Spleen (tissue), 13 donors: ENCODE measurements at places on chromosomes 7 and 10. TPM values are rescaled to one million over a fixed set of nuclear protein-coding genes. Genes with fewer than 3 reads are reported as not detected.

DNA sequence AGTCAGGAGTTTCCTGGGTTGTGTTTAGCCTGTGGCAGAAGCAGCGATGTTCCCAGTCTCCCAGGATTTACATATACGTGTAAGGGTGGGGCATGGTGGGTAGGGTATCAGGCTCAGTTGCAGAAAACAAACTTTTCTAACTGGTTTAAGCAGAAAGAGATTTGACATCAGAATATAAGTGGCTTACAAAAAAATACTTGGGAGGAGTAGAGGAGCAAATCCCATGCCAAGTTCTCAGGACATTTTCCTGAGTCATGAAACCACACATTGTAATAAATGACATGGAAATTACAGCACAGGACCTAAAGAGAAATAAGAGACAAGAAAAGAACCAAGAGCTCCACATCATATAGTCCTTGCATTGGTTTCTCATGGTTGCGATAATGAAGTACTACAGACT lies 26.2 kb upstream of the FRMD4A start:
- H3K4me3 ChIP-seq, result no peak overlapping the region
- H3K4me1 ChIP-seq, result no peaks in the 10 kb centered on the region
- no peak for DNase-seq
- H3K36me3 ChIP-seq, result no peaks in the 10 kb centered on the region
- no peak overlapping the region for H3K27ac ChIP-seq

- H3K27me3 ChIP-seq, result no peaks in the 10 kb centered on the region
- H3K4me1 ChIP-seq, result no peaks in the 10 kb centered on the region
- H3K4me3 ChIP-seq, result no peak overlapping the region
- no peak for DNase-seq
- H3K27ac ChIP-seq, result no peak overlapping the region
Measured at GRCh38 chr7:4519819-4520520, 162.1 kb upstream of the FOXK1 start.

- H3K36me3 ChIP-seq, result no peaks in the 10 kb centered on the region
- H3K27ac ChIP-seq, result no peak overlapping the region
- DNase-seq, result no peak
- H3K4me1 ChIP-seq, result no peaks in the 10 kb centered on the region
- no peak overlapping the region for H3K4me3 ChIP-seq
Measured at GRCh38 chr10:130792096-130792845, 519.2 kb downstream of the TCERG1L start.

DNA sequence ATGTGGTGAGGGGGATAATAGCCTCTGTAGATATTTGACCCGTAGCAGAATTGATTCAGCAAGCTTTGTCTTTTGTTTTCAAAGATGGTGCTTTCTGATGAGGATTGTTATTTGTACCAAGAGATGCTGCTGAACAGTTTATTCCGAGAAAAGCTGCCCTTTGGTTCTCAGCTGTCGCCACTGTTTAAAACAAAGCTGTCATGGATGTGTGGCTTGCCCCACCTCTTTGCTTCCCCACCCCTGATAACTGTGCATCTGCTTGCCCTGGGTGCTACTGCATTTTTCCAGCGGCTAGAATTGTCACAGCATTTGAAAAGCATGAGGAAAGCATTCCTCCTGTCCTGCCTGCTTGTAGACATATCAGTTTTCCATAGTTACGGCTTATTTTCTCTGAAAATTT lies 226.9 kb upstream of the CSTF2T start:
- H3K4me1 ChIP-seq, result no peaks in the 10 kb centered on the region
- no peak for DNase-seq
- no peak overlapping the region for H3K4me3 ChIP-seq
- no peaks in the 10 kb centered on the region for H3K27me3 ChIP-seq
- H3K27ac ChIP-seq, result no peak overlapping the region
- H3K36me3 ChIP-seq, result no peaks in the 10 kb centered on the region

DNA sequence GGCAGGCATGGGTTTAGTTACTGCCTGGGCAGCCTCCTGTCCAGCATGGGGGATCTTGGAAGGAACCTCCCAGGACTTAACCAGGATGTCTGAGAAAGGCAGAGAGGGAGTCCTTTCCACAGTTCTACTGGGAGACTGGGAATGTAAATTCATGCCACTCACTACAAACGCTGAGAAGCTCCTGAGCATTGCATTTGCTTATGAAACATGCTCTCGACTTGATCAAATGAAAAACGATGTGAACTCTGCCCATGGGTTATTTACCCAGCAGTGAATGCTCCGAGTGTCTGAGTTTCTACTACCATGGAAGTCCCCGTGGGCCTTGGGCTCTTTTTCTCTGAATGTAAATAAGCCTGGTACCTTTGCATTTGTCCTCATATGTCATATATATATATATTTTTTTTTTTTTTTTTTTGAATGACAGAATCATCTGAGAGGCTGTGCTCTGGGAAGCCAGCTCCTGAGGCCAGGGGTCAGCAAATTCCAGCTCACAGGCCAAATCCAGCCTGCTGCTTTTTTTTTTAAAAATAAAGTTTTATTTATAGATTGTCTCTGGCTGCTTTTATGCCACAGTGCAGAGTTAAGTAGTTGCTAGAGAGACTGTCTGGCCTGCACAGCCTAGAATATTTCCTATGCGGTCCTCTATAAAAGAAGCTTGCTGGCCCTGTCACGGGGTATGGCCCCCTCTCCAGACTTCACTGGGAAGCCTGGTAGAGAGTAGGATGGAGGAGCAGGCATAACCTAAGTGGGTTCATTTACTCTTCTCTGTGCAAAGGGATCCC lies 21.4 kb upstream of the RAPGEF5 start:
- H3K27me3 ChIP-seq, result no peaks in the 10 kb centered on the region
- no peak overlapping the region for H3K27ac ChIP-seq
- H3K4me3 ChIP-seq, result no peak overlapping the region
- no peaks in the 10 kb centered on the region for H3K4me1 ChIP-seq
- DNase-seq, result no peak

GRCh38 chr10:33314811-33315561 lies 19.5 kb downstream of the NRP1 start:
- H3K4me3 ChIP-seq, result no peak overlapping the region
- H3K27me3 ChIP-seq, result no peaks in the 10 kb centered on the region
- DNase-seq, result no peak
- peaks cover 40% of the 10 kb centered on the region for H3K4me1 ChIP-seq
- no peaks in the 10 kb centered on the region for H3K36me3 ChIP-seq
- H3K27ac ChIP-seq, result peak overlapping the region; percentile 69

GRCh38 chr10:118547282-118547681 lies 48.2 kb downstream of the PRLHR start:
- no peak for DNase-seq
- no peaks in the 10 kb centered on the region for H3K4me1 ChIP-seq
- H3K27ac ChIP-seq, result no peak overlapping the region

Gene ITGB8
- 0.38 TPM for total RNA-seq

GRCh38 chr10:93379731-93380575 lies 102.2 kb downstream of the MYOF start:
- H3K27me3 ChIP-seq, result no peaks in the 10 kb centered on the region
- H3K4me1 ChIP-seq, result peaks cover 7% of the 10 kb centered on the region
- peaks cover 11% of the 10 kb centered on the region for H3K36me3 ChIP-seq
- H3K4me3 ChIP-seq, result no peak overlapping the region
- no peak overlapping the region for H3K27ac ChIP-seq
- DNase-seq, result no peak

DNA sequence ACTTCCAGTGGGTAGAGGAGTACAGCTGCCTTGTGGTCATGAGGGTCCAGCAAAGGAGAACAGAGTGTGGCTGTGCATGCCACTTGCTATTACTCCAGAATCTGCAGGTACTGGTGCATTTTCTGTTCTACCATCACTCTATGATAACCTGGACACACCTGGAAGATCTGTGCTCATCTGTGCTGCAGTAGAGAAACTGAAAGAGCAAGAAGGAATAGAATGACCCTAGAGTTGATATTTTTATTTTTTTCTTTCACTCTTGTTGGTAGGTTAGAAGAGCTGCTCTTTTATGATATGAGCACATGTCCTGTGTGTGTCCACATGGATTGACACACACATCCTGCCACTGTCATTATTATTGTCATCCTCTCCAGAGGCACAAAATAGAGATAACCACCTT lies 48.3 kb upstream of the MTURN start:
- no peak for DNase-seq
- no peaks in the 10 kb centered on the region for H3K27me3 ChIP-seq
- H3K27ac ChIP-seq, result no peak overlapping the region
- H3K4me1 ChIP-seq, result no peaks in the 10 kb centered on the region
- no peaks in the 10 kb centered on the region for H3K36me3 ChIP-seq

Gene SPDYE5
- total RNA-seq, result not detected

- no peak overlapping the region for H3K4me3 ChIP-seq
- no peak overlapping the region for H3K27ac ChIP-seq
- H3K36me3 ChIP-seq, result no peaks in the 10 kb centered on the region
- no peak for DNase-seq
- H3K4me1 ChIP-seq, result peaks cover 38% of the 10 kb centered on the region
Measured at GRCh38 chr7:25613912-25614311, 385.6 kb upstream of the NPVF start.

DNA sequence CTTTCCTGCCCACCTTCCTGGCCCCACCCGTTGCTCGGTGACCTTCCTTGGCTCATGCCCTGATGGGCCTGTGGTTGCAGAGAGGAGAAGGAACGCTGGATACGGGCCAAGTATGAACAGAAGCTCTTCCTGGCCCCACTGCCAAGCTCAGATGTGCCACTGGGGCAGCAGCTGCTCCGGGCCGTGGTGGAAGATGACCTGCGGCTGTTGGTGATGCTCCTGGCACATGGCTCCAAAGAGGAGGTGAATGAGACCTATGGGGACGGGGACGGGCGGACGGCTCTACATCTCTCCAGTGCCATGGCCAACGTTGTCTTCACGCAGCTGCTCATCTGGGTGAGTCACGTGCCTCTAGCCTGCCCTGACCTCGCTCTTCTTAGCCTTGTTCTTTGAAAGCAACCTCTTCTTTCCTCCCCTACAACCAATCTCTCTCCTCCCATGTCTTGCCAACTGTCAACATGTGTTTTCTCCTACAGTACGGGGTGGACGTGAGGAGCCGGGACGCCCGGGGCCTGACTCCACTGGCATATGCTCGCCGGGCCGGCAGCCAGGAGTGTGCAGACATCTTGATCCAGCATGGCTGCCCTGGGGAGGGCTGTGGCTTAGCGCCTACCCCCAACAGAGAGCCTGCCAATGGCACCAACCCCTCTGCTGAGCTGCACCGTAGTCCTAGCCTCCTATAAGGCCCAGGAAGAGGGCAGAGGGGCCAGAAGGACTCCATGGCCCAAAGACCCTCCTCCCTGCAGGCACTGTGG lies 24.1 kb downstream of the GBX1 start:
- no peaks in the 10 kb centered on the region for H3K4me1 ChIP-seq
- no peak overlapping the region for H3K27ac ChIP-seq
- peak; percentile 68 for DNase-seq
- H3K27me3 ChIP-seq, result no peaks in the 10 kb centered on the region
- no peak overlapping the region for H3K4me3 ChIP-seq

DNA sequence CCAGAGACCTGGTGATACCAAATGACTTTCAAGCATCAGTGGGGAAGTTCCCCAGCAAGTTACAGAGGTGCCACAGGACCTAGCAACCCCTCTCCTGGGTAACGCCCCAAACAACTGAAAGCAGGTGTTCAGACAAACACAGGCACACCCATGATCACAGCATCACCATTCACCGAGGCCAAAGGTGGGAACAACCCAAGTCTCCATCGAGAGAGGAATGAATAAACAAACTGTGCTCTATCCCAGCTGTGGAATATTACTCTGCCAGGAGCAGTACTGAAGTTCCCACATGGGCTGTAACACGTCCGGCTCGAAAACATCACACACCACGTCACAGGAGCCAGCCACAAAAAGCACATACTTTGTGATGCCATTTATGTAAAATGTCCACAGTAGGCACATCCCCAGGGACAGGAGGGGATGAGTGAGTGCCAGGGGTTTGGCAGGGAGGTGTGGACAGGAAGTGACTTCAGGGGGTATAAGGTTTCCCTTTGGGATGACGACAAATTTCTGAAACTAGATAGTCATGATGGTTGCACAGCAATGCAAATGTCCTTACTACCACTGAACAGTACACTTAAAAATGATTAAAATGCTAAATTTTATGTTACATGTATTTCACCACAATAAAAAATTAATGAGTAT lies 222.8 kb downstream of the TNS3 start:
- H3K27me3 ChIP-seq, result no peaks in the 10 kb centered on the region
- H3K4me1 ChIP-seq, result peaks cover 5% of the 10 kb centered on the region

GRCh38 chr10:132585732-132586722 lies 48.4 kb downstream of the INPP5A start:
- H3K4me1 ChIP-seq, result peaks cover 51% of the 10 kb centered on the region
- peak overlapping the region; percentile 91 for H3K27ac ChIP-seq
- DNase-seq, result peak; percentile 87
- H3K36me3 ChIP-seq, result no peaks in the 10 kb centered on the region
- H3K27me3 ChIP-seq, result no peaks in the 10 kb centered on the region

Gene GSAP
- 82.0 TPM for total RNA-seq

DNA sequence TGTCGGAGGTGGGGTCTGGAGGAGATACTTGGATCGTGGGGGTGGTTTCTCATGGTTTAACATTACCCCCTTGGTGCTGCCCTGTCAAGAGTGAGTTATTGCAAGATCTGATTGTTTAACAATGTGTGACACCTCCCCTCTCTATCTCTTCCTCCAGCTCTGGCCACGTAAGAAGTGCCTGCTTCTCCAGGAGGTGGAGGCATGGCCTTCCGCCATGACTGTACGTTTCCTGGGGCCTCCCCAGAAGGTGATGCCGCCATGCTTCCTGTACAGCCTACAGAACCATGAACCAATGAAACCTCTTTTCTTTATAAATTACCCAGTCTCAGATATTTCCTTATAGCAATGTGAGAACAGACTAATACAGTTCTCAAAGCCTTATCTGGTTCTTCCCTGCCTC lies 547.0 kb downstream of the CALN1 start:
- H3K27me3 ChIP-seq, result no peaks in the 10 kb centered on the region
- H3K36me3 ChIP-seq, result no peaks in the 10 kb centered on the region
- no peaks in the 10 kb centered on the region for H3K4me1 ChIP-seq

DNA sequence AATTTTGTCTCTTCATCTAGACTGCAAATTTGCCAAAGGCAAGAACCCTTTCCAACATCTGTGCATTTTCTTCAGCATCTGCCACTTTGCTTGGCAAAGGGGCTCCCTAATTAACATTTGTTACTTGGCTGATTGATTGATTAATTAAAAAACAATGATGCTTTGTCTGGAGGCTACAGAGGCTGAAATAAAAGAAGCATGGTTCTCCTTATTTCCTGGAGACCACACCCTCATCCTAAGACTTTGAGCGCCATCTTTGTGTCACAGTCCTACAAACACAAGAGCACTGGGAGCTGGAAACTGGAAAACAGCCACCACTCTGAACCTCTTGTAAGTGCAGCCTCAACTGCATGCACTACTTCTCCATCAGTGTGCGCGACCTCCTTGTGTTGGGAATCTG lies 189.2 kb downstream of the C7orf25 start:
- no peak for DNase-seq
- no peak overlapping the region for H3K27ac ChIP-seq
- no peaks in the 10 kb centered on the region for H3K36me3 ChIP-seq
- no peak overlapping the region for H3K4me3 ChIP-seq
- no peaks in the 10 kb centered on the region for H3K27me3 ChIP-seq

Gene LBX1
- not detected for total RNA-seq

Gene TCF7L2
- 40.1 TPM for total RNA-seq
